ENCODE measurements at places on chromosomes 6 and 20. TPM values are rescaled to one million over a fixed set of nuclear protein-coding genes. Genes with fewer than 3 reads are reported as not detected.

GNAS-AS1 gene
- 2.1 TPM for total RNA-seq

TCP11 gene
- 0.30 TPM for total RNA-seq

TMEM74B gene
- 85.9 TPM for total RNA-seq

MOG gene
- total RNA-seq, result not detected

RBPJL gene
- total RNA-seq, result not detected

PCSK2 gene
- total RNA-seq, result 75.3 TPM

XKR7 gene
- total RNA-seq, result 0.06 TPM

SSR1 gene
- total RNA-seq, result 14.5 TPM

GINS1 gene
- total RNA-seq, result 0.76 TPM

SAMD3 gene
- 7.3 TPM for total RNA-seq

ALDH5A1 gene
- total RNA-seq, result 14.4 TPM

C6orf58 gene
- total RNA-seq, result not detected

KIAA1755 gene
- 2.1 TPM for total RNA-seq
